ENCODE measurements at places on chromosomes 11 and 22.

GRCh38 chr22:26462641-26463040 lies 20.9 kb downstream of the HPS4 start:
- no peak for DNase-seq

- no peak for DNase-seq
Observed at GRCh38 chr11:57674251-57674650, 6.3 kb downstream of the ZDHHC5 start.

- DNase-seq: no peak
Observed at GRCh38 chr11:6799402-6799801, at the start of gene OR6A2. OR6A2 (minus strand) TSS chr11:6799689; CDS start chr11:6795708, 3,981 bp downstream.

DNA sequence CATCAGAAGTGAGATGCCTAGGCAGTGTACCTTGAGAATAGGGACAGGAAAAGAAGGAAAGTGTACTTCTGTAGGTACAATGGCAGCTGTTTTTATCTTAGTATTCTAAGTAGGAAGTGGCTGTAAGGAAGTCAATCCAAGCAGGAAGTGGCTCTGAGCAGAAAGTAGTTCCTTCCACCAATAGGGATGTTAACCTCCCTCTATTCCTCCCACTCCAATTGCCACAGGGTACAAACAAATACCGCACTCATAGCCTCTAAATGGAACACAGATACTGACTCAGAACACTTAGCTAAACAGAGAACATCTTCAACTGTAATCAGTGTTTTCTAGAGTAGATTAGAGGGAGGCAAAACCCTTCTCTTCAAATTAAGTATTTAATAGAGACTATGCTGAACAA lies 10.6 kb downstream of the LRRC55 start:
- no peak for DNase-seq

- DNase-seq: no peak
Observed at GRCh38 chr11:131611322-131611721, 240.9 kb downstream of the NTM start.
